ENCODE measurements at places on chromosomes 7 and 10.
A peak's percentile ranks its signal among the peaks of the same experiment; 100 is the strongest.

DNA sequence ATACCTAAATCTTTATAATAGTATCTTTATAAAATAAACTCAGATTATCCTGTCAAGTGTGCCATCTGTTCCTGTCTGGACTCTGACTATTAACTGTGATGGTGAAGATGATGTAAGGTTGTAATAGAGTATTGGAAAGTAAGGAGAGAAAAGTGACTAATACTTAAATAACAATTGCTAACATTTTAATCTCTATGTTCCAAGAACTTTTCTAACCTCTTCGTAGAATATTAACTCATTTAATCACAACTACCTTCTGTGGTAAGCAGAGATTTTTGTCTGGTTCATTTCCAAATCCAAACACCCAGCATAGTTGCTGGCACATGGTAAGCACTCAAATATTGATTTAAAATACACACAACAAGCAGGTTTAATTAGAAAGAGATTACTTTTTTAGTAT is 2.5 kb downstream of the TNPO3 start:
- no peak for DNase-seq

GRCh38 chr7:38628630-38629385 is 2.4 kb downstream of the AMPH start:
- DNase-seq = no peak

DNA sequence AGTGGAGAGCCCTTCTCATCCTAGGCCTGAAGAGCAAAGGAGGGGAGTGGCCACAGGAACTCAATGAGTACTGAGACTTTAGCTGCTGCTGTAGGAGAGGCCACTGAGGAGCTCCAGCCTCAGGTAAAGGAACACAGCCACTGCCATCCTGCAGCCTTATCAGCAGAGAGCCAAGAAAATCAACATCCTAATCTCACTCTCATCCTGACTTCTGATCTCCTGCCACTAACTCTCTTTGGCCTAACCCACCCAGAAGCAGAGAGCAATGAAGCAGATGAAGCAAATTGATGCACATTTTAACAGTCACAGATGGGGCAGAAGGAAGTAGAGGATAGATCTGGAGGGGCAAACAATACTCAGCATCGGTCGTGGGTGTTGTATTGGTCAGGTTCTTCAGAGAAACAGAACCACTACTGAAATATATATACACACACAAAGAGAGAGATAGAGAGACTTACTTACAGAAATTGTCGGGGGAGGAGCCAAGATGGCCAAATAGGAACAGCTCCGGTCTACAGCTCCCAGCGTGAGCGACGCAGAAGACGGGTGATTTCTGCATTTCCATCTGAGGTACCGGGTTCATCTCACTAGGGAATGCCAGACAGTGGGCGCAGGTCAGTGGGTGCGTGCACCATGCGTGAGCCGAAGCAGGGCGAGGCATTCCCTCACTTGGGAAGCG is 297.6 kb downstream of the MTERF1 start:
- DNase-seq = no peak

DNA sequence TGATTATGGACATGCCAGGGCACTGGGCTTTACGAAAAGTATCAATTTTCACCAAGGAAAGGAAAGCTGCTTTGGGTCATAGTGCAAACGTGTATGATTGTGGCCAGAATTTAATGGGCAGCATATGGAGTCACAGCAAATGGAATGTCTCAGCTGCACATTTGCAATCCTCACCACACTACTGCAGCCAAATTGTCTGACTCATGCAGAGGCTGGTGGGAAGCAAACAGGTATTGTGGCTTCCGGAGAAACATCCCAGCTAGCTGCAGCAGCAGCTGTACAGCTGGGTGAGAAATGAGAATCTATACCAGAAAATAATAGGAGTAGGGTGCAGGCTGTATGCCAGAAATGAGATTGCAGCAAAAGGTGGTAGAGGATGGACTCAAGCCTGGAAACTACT is 374.7 kb upstream of the VWC2 start:
- DNase-seq = no peak

GRCh38 chr10:32955299-32955772 is 2.7 kb downstream of the ITGB1 start:
- DNase-seq = no peak

GRCh38 chr10:91635401-91636400 is 2.8 kb upstream of the PPP1R3C start:
- DNase-seq = peak; percentile 80

DNA sequence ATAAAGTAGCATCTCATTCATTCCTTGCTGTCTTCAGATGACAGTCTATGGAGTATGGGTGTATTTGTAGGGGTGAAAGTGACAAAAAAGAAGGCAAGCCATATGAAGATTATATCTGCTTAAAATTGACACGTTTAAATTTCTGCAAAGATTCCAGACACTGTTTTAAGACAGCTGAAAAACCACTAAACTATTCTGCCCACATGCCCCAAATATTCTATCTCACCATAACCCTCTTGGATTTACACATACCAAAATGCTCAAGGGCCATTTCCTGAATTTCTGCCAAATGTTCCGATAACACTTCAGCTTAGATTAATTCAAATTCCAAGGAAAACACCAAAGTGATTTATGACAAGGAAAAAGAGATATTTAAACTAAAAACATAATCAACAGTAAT is 99.9 kb upstream of the IL6 start:
- DNase-seq = no peak

All from amygdala (tissue), 56 donors.